ENCODE measurements at places on chromosomes 3 and 15.

- H3K36me3 ChIP-seq: no peaks in the 10 kb centered on the region
- H3K4me1 ChIP-seq: peaks cover 22% of the 10 kb centered on the region
- DNase-seq: no peak
- H3K27me3 ChIP-seq: no peaks in the 10 kb centered on the region
These were observed 167.1 kb downstream of the NFKBIZ start for GRCh38 chr3:102016417-102016816.

GRCh38 chr3:176431991-176432390 lies 765.3 kb downstream of the TBL1XR1 start:
- no peaks in the 10 kb centered on the region for H3K4me1 ChIP-seq
- H3K27me3 ChIP-seq: no peaks in the 10 kb centered on the region
- no peak overlapping the region for H3K4me3 ChIP-seq
- no peaks in the 10 kb centered on the region for H3K36me3 ChIP-seq
- DNase-seq: no peak
- H3K27ac ChIP-seq: no peak overlapping the region

DNA sequence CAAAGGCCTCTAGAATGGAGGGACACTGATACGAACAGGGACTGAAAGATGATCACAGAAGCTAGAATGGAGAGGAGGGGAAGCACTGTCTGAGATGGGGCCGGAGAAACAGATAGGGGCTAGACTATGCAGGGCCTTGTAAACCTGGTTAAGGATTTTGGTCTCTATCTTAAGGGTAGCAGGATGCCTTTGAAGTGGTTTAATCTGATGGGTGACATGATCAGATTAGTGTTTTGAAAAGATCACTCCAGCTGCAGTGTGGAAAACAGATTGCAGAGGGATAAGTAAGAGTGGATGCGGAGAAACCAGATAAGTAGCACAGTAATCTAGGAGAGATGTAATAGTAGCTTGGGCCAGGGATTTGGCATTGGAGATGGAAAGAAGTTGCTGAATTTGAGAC lies 108.1 kb downstream of the RSRC1 start:
- no peak overlapping the region for H3K27ac ChIP-seq
- no peak for DNase-seq
- no peaks in the 10 kb centered on the region for H3K4me1 ChIP-seq
- peaks cover 3% of the 10 kb centered on the region for H3K36me3 ChIP-seq

GRCh38 chr3:70832089-70832833 lies 519.8 kb upstream of the MDFIC2 start:
- H3K27ac ChIP-seq: peak overlapping the region; percentile 59
- H3K4me1 ChIP-seq: no peaks in the 10 kb centered on the region
- DNase-seq: no peak
- no peaks in the 10 kb centered on the region for H3K36me3 ChIP-seq
- no peak overlapping the region for H3K4me3 ChIP-seq
- H3K27me3 ChIP-seq: no peaks in the 10 kb centered on the region

GRCh38 chr3:63097396-63097795 lies 180.7 kb upstream of the SYNPR start:
- H3K27ac ChIP-seq: no peak overlapping the region
- H3K4me3 ChIP-seq: no peak overlapping the region
- no peaks in the 10 kb centered on the region for H3K36me3 ChIP-seq
- no peak for DNase-seq

GRCh38 chr15:74368121-74368520 lies 675 bp upstream of the CYP11A1 start:
- no peaks in the 10 kb centered on the region for H3K27me3 ChIP-seq
- H3K4me3 ChIP-seq: no peak overlapping the region
- no peaks in the 10 kb centered on the region for H3K36me3 ChIP-seq
- no peak overlapping the region for H3K27ac ChIP-seq
- peaks cover 29% of the 10 kb centered on the region for H3K4me1 ChIP-seq
- DNase-seq: no peak

All from spleen (tissue), 13 donors.